ENCODE measurements at places on chromosomes 12 and 14.

GRCh38 chr12:112020947-112021457, 7.8 kb downstream of the ERP29 start:
- no peak for DNase-seq

- no peak for DNase-seq
These were observed 12.6 kb downstream of the C12orf43 start for GRCh38 chr12:121003650-121004049.

GRCh38 chr14:77305696-77306095, 15.0 kb downstream of the POMT2 start:
- no peak for DNase-seq

DNA sequence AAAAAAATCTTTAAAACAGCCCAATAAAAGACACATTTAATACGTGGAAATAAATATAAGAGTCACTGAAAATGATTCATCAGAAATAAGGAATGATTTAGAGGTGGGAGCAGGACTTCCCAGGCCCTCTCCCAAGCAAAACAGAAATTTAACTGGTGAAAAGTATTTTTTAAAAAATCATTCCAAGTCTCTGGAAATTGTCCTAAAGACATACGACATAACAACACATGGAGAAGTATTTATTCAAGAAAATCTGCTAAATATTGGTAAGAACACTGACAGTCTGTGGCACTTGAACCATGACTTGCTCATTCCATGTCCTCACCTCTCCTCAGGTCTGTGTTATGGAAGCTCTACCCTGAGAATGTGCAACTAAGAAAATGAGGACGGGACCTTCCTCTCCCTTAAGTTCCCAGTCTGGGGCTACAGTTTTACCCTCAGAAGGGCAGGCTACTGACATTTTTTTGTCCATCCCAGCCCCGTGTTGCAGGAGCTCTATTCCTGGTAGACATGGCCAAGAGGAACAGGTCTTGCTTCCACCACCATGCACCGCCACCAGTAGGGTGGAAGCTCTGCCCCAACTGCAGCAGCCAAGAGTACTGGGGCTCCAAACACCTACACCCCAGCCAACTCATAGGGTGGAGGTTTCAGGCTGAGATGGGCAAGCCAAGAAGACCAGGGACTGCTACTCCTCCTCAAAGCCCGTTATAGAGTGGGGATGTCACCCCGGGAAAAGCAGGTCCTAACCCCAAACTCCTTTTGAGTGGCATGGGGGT, 193.0 kb downstream of the CRADD start:
- no peak for DNase-seq

GRCh38 chr14:101005447-101005846, 101.9 kb upstream of the RTL1 start:
- no peak for DNase-seq

GRCh38 chr12:120076651-120077050, 39.9 kb downstream of the RAB35 start:
- no peak for DNase-seq

- DNase-seq, result no peak
These were observed 83.5 kb downstream of the C12orf75 start for GRCh38 chr12:105413911-105414487.

DNA sequence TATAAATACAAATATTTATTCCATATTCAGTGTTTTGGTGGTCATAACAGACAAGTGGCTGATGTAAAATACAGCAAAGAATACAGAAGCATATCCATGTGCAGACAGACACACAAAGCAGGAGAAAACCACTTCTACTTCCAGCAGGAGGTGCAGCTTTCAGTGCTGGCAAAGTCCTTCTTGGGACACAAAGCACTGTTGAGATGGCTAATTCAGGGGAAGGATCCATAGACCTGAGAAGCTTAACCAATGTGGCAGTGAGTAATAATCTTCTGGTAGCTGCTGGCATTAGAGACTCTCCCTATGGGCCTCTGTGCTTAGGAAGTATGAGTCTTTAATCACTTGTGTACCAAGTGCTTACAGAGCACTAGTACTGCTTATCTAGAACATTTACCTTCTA, 26.8 kb downstream of the AMN1 start:
- DNase-seq, result no peak

- DNase-seq, result no peak
These were observed 43.4 kb downstream of the DIO2 start for GRCh38 chr14:80167793-80168448.

DNA sequence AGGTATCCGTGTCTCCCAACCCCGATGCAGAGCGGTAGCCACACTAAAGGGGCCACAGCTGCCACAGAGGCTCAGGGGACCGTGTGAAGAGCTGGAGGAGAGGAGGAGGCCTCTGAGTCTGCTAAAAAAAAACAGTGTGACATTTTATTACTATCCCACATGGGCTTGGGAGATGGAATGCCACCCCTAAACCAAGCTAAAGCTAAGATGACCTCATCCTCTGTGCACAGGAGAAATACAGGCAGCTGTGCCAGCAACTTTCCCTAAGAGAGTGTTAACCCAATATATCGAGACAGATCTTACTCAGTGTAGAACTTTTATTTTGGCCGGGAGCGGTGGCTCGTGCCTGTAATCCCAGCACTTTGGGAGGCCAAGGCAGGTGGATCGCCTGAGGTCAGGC, 18.0 kb downstream of the BCL2L14 start:
- DNase-seq, result no peak

- DNase-seq, result no peak
These were observed 349.5 kb upstream of the RGS6 start for GRCh38 chr14:71582705-71583104.

DNA sequence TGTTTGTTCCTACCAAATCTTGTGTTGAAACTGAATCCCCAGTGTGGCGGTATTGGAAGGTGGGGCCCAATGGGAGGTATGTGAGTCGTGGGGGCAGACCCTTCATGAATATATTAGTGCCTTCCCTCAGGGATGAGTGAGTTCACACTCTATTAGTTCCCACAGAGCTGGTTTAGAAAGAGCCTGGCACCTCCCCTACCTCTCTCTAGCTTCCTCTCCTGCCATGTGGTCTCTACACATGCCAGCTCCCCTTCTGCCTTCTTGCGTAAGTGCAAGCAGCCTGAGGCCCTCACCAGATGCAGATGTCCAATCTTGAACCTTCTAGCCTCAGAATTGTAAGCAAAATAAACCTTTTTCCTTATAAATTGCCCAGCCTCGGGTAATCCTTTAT, 105.8 kb downstream of the SPTSSA start:
- DNase-seq, result no peak

- DNase-seq, result no peak
These were observed 21.6 kb downstream of the TGFB3 start for GRCh38 chr14:75960231-75960630.

DNA sequence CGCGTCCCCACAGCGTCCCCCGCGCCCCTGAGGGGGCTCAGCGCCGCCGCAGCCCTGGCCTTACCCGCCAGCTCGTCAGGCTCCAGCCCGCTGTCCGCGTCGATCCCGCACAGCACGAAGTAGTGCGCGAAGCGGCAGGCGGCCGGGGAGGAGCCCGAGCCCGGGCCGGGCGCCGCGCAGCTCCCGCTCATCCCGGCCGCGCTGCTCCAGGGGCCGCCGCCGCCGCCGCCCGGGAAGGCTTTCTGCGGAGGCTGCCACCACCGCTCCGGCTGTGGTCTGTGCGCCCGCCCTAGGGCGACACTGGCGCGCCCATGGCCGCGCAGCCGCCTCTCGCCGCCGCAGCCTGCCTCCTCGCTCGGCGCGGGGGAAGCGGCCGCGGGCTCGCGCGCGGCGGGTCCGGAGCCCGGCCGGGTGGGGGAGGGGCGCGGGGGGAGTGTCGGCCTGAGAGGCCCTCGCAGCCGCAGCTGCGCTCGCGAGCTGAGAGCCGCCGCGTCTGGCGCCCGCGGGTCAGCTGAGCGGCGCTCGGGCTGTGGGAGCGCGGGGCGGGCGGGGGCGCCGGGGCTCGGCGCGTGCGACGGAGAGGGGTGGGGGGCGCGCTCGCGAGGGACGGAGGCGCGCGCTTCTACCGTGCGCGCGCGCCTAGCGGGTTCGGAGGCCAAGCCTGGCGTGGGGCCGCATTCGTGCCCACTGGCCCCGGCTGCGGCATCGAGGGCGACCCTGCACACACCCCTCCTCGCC, at the start of gene DENND5B:
DENND5B (minus strand) TSS at position 495 of the 738 bp plus-strand sequence; CDS start at position 191, 304 bp downstream.
- DNase-seq, result no peak

GRCh38 chr14:96793547-96793946, 3.6 kb upstream of the VRK1 start:
- no peak for DNase-seq

DNA sequence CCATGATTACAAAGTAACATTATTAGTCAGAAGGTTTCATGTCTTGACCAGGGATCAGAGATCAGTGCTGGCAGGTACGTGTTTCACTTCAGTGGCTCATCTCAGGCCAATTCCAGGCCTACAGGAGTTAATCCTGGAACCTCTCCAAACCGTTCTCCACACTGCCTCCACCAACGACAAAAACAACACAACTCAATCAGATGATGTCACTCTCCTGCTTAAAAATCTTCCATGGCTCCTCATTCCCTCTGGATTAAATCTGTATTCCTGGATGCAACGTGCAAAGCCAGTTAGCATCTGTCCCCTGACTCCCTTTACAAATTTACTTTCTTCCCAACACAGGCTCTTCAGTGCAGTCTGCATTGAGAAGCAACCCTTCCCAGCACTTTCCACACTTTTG, 34.3 kb upstream of the TXNRD1 start:
- DNase-seq, result peak; percentile 76

DNA sequence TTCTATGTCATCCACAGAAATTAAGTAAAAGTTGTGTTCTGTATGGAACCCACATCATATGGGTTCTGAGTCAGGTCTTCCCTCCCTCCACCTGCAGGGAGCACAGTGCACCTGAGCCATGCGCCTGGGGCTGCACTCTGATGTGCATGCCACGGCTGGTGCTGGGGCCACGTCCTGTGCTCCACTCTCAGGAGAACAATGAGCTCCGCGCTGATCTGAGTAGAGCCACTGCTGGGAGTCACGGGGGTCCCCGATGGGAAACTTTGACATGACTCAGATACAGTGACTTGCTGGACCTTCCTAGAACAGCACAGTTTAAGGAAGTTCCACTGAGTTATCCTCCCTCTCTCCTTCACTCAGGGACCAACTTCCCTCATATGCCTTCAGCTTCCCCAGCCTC, 683.4 kb downstream of the TMEM121 start:
- DNase-seq, result no peak

DNA sequence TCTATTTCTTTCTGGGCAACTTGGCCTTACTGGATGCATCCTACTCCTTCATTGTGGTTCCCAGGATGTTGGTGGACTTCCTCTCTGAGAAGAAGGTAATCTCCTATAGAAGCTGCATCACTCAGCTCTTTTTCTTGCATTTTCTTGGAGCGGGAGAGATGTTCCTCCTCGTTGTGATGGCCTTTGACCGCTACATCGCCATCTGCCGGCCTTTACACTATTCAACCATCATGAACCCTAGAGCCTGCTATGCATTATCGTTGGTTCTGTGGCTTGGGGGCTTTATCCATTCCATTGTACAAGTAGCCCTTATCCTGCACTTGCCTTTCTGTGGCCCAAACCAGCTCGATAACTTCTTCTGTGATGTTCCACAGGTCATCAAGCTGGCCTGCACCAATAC, 5.3 kb downstream of the OR4N5 start:
- no peak for DNase-seq

DNA sequence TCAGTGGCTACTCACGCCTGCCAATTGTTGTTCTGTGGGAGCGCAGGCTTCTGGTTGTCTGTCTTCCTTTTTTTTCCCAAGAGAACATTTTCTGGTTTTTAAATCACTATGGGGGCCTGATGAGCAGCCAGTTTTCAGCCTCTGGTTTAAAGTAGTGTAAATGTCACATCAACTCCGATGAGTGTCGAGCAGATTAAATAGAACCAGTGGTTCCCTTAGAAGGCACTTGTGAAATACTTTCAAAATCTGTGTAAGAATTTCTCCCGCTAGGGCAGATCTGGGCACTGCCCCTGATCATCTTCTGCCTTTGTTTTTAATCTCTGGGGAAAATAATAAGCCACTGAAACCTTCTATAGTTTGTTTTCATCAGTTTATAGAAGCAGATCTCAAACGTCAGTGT, 130.4 kb downstream of the PRIMA1 start:
- no peak for DNase-seq

DNA sequence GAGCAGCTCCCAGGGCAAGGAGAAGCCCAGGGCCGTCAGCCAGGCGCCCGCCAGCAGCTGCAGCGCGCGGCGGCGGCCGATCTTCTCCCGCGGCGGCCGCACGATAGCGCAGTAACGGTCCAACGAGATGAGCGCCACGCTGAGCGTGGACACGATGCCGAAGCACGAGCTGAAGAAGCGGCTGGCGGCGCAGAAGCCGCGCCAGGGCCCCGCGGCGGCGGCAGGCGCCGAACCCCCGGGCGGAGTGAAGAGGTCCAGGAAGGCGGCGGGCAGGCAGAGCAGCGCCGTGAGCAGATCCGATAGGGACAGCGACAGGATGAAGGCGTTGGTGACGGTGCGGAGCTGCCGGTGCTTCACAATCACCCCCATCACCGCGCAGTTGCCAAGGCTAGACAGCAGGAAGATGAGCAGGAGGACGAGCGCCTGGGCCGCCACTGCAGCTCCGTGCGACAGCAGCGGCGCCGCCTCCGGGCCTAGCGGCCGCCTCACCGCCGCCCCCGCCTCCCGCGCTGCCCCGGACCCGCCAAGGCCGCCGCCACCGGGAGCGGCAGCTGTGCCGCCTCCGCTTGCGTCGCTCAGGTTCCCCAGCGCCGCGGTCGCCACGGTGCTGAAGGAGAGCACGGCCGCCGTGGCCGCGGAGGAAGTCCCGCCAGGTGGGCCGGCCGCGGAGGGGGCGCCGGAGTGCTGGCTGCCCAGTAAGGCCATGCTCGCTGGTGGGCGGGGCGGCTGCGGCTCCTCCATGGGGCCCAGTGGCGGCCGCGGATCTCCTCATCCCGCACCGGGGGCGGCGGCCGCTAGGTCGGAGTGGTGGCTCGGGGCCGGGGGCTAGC, 479 bp downstream of the GPR135 start:
- no peak for DNase-seq

- DNase-seq, result no peak
These were observed 27.9 kb upstream of the FBXO21 start for GRCh38 chr12:117218149-117218548.

- DNase-seq, result peak; percentile 43
These were observed 53.7 kb downstream of the TMTC2 start for GRCh38 chr12:82740129-82741000.

DNA sequence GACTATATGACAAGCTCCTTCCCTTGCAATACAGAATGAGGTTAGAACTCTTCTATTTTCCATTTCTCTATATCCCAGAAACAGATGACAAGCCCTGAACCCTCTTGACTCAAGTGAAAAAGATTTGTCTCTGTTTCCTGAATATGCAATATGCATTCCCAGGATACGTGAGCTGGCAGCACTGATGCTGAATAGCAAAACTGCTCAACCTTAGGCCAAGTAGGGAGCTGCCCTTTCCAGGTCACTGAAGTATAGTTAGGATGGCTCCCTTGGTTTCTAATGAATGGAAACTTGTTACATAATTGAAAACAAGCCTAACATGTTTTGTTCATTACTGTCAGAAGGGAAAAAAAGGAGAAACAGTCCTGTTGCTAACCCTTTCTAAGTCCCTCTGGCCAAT, 47.9 kb upstream of the PLEKHG7 start:
- DNase-seq, result peak; percentile 59

GRCh38 chr14:101072945-101073597, 169.5 kb upstream of the RTL1 start:
- DNase-seq, result peak; percentile 85

GRCh38 chr12:28453686-28454085, 263.4 kb downstream of the CCDC91 start:
- DNase-seq, result no peak

- DNase-seq, result no peak
These were observed 38.4 kb downstream of the YEATS4 start for GRCh38 chr12:69397978-69398377.

Data from epithelial cell of proximal tubule (primary cell).